Activated CD4-positive, alpha-beta T cell treated with anti-CD3 and anti-CD28 coated beads for 48 hours (primary cell): ENCODE measurements at places on chromosomes 6 and 20.
A peak's percentile ranks its signal among the peaks of the same experiment; 100 is the strongest.

DNA sequence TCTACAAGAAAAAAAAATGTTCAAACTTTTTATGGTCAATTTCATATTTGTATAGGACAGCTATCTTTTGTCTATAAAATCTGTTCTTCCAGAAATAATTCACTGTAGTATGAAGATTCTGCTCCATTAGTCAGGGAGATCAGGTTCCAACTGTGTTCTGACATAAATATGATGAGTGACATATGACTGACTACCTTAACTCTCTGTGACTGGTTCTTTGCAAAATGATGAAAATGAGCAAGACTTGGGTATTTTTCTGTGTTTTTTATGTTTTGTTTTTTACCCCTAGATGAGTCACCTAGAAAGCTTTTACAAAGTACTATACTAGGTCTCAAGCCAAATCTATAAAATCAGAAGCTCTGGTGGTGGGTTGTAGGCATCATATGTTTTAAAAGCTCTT, 229.6 kb downstream of the MMUT start:
- DNase-seq = no peak

DNA sequence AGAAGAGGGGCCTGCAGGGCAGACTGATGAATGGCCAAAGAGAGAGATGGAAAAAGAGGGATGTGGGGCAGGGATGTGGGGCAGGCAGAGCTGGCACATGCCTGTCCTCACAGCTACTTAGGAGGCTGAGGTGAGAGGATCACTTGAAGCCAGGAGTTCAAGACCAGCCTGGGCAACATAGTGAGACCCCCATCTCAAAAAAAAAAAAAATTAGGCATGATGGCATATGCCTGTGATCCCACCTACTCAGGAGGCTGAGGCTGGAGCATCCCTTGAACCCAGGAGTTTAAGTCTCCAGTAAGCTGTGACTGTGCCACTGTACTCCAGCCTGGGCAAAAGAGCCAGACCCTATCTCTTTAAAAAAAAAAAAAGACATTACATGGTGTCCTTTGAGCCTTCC, 34.8 kb downstream of the RNF8 start:
- no peak for DNase-seq

DNA sequence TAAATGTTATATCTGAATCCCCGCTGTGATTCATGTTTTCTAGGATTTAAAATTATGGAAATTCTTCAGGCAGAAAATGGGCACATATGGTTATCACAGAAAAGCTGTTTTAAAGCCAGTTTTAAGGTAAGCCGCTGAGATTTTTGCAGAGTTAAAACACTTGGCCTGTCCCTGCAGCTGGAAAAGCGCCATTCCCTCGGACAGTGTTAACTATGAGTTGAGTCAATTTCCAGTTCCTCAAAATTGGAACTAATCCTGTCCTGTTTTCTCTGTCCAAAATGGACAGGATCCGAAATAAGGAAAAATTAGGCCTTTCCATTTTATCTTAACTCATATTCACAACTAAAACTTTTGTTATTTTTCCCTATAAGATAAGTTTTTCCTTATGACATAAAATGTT, 225.2 kb downstream of the SAMD5 start:
- DNase-seq = no peak

GRCh38 chr6:141394125-141394536, 738.6 kb upstream of the GJE1 start:
- no peak for DNase-seq

- no peak for DNase-seq
These were observed 5.1 kb upstream of the ADAM33 start for GRCh38 chr20:3686867-3687321.

GRCh38 chr6:163260111-163260895, 154.2 kb upstream of the QKI start:
- DNase-seq = no peak

GRCh38 chr6:144543006-144543871, 258.1 kb downstream of the UTRN start:
- DNase-seq = no peak

DNA sequence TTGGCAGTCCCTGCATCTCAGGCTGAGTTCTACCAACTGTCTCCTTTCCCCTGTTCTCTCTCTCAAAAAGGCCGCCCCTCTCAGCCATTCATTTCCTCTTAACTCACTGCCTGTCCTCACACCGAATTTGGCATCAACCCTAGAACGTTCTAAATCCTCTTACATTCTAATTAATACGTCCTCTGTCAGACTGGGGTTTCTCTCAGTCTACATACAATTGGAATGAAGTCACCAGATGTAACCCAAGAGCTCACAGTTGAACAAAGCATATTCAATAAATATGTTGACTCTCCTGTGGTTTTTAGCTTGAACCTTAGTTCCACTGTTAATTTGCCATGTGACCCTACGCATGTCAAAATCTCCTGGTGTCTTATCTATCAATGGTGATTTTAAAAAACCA, 269.6 kb downstream of the CLIC5 start:
- DNase-seq = no peak

DNA sequence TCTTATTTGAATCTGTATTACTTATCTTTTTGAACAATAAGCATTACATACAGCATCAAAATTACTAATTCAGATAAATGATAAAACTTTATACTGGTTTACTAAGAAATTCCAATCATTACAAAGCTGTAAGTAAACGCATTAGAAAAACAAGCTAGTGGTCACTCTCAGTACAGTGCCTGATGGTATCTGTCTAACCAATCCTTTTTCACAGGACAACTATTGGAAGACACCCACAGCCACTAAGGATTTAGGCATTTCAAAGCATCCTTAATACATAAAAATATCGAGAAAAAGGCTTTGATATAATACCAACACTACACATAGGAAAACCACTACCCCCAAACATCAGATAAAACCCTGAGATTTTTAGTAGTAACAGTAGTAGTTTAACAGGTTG, 2.6 kb downstream of the CD164 start:
- DNase-seq = no peak

- no peak for DNase-seq
These were observed 70.6 kb downstream of the CDC40 start for GRCh38 chr6:110250838-110251237.

DNA sequence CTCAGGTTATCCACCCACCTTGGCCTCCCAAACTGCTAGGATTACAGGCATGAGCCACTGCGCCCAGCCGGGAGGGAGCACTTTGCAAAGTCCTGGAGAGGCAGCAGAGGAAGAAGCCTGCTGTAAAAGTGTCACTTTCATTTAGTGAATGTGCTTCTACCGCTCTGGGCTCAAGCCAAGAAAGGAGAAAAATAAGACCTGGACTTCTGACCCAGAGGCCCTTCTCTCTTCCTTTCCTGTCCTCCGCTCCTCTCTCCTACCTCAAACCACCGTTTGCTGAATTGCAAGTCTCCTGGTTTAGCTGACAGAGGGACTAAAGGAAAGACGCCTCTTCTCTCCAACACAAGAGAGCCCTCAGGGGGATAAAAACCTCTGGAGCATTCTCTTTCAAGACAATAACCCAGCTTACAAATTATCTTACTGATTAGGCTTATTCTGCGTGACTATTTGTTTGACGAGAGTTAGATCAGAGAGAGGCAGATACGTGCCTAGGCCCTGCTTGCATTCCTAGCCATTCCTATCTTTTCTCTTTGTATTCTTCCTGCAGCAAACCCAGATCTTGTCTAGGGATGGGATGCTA, 84.2 kb upstream of the SLC22A23 start:
- DNase-seq = no peak

GRCh38 chr20:12156252-12156651, 238.6 kb downstream of the BTBD3 start:
- DNase-seq = no peak

DNA sequence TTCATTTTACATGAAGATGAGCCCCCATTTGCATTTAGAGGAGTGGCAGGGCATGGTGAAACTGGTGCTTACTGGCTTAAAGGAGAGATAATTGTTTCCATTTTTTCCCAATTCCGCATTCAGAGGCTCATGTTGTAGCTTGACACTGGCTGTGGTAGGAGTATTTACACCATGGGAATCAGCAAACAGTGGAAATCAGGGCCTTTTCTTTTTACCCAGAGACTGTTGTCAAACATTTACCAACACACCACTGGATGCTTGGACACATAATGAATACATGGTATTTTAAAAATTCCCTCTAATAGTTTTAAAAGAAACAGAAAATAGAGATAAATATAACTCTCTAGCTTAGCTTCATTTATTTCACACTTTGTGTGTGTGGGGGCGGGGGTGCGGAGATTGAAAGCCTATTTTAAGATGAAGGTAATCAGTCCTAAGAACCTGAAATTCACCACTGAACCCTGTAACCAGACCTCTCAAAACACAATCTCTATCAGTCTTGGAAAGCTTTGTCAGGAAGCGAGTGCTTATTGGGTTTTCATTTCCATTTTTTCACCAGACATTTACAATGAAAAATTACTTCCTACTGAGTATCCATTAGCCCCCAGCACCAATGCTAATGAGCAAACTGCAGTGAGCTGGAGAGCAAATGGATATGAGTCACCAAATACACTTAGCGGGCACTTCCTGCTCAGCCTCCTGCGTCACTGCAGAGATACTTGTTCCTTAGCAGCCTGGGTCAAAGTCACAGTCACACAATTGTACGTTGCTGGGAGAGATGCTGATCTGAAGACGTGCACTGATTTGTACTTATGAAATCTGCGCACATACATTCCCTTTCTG, 532.0 kb downstream of the BCKDHB start:
- peak; percentile 2 for DNase-seq

DNA sequence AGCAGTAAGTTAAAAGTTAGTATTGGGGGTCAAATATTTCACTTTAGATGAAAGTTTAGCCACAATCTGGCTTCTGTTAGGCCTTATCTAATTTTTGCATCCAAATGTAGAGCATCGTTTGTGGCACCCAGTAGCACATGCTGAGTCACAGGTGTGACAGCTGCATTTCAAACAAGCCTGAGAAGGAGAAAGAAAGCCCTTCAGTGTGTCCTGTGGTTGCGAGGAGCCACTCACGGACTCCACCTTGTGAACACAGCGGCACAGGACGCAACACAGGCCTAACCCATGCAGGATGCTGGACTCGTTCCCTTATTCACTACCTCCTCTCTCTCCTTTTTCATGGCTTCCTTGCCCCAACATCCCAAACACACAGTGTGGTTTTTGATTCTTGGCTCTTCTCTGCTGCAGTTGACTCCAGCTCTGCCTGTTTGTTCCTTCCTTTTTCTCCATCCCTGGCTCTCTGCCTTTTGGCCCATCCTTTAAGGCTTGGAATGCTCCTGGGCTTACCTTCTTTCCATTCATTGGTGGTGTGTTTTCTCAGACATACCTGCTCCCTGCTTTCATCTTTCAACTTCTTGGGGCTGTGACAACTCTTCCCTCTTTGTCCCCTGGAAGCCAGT, 124.2 kb downstream of the SLC16A10 start:
- no peak for DNase-seq

- no peak for DNase-seq
These were observed 2.0 kb downstream of the ATXN1 start for GRCh38 chr6:16759181-16759645.

GRCh38 chr20:46377518-46377917, 28.9 kb downstream of the ELMO2 start:
- DNase-seq = no peak

DNA sequence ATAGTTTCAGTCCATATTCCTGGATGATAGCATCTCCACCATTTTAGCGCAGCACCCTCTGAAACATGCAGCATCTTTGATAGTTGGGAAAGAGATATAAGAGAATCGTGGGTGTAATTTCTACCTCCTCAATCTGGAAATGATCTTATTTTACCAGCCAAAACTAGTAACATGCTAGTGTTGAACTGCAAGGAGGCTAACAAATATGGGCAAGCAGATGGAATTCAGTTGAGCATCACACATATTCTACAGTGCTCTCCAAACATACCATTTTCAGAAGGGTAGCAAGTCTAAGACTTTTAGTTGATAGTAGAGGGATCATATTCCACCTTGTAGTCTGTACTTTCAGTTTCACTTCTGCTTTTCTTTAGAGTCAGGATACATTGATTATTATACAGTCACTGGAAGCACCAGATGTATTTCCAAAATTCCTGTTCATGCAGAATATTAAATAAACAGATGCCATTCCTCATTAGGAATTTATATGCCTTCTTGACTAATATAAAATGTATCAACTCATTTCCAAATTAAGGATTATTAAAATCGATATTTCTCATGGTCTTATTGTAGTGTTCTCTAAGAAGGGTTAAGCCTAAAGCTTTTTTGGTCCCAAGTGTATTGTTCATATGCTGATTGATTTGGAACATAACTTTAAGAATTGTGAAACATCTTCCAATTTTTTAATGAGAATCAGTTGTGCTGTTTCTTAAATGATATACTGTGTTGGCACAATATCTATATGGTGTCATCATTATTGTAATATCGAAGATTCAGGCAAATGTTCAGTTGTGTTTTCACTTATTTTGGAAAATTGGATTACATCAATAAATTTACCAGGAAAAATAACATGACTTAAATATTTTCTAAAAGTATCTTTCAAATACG, 362.0 kb downstream of the CENPW start:
- DNase-seq = no peak

- DNase-seq = no peak
These were observed 12.9 kb upstream of the FOXA2 start for GRCh38 chr20:22597303-22597702.
